AML-193 (cell line): ENCODE measurements at places on chromosomes 3 and 15.

GRCh38 chr3:123685780-123686179 lies 100.9 kb upstream of the HACD2 start:
- DNase-seq = no peak

DNA sequence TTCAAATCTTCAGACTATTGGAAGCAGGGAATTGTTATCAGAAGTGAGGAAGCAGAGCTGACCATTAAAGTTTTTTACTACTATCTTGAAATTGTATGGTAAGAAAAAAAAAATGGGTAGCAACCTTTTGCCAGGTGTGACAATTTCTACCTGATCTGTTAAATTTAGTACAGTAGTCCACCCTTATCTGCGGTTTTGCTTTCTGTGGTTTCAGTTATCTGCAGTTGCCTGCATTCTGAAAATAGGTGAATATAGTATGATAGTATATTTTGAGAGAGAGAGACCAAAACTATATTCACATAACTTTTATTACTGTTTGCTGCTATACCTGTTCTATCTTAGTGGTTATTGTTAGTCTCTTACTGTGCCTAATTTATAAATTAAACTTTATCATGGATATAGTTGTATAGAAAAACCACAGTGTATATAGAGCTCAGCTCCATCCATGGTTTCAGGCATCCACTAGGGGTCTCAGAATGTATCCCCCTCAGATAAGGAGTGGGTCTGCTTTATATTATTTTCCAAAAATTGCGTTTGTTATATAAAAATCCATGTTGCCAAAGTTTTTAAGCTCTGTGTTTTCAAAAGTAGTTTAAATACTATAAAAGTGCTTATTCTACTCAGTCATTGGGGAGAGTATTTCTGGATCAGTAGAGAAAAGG lies 69.9 kb downstream of the PTPRG start:
- DNase-seq = no peak

DNA sequence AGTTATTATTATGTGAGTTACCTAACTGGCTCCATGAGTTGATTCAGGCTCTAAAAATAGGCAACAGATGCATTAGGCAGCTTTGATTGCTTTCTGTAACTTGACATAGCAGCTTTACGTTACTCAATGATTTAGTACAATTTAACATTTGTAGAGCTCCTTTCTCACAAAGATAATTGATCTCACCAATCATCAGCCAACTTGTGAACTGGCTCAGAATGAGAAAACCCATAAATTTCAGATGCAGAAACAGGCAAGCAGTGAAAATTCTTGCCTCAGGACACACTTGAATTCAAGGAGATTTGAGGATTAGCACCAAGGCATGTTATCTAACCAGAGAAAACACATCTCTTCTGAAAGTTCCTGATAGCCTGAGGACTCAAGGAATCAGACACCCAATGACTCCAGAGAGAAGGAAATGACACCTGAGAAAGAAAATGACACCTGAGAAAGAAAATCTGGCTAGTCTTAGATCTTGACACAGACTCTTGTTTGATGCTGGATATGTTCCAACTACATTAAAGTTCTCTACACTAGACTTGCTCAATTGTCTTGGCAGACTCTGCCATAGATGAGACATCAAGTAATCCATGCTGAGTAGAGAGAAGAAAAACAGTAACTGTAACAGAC lies 315.1 kb upstream of the CBLB start:
- no peak for DNase-seq

DNA sequence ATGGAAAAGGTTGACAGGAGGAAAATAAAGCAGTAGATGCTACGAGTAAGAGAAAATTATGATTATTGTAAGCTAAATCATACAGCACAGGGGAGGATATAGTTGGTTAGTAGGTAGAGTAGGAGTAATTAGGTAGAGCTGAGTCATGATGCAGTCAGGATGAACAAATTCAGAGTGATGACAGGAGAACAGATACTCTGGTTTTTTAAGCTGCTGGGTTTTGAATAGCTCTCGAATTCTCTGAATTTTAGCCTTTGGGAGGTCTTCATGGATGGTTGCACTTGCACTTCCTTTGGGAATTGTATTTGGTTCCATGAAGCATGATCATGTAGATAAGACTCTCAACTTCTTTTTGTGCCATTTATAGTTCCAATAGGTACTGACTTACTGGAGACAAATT lies 96.2 kb downstream of the ECT2 start:
- DNase-seq = no peak

DNA sequence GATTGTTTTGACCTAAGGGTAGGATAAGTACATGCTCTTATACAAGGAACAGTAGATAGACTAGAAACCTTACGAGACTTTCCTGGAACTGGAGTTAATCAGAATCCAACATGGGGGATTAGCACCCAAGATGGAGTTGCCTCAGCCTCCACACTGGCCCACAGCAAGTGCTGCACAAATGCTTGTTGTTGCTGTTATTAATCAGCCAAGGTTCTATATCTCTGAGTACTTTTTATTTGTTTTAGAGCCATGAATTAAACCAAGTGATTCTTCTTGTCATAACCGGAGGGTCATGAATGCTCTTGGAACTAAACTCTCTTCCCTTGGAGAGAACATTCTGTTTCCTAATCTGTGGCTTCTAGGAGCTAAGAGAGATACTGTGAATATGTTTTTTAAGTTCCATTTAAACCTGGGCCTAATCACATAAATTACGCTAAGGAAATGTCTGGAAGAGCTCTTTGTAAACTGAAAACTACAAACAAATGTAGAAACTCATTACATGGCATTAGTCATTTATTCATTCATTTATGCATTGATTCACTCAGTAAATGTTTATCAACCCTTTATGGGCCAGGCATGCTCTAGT lies 5.7 kb upstream of the IL16 start:
- DNase-seq = no peak

DNA sequence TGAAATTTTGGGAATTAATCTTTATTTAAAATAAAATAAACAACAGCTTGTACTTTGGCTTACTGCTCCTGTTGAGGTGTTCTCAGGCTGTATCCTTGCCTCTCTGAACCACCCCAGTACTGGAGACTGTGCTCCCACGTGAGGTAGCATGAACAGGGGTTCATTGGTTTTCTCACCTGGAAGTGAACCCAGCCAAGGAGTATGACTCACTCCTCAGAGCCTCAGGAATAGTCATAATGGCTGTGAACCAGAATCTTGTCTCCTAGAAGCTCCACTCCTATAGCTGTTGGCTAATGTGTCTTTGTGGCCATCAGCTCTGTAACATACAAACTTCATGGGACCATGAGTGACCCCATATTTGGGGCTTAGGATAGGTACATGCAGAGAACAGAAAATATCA lies 122.5 kb upstream of the ST8SIA2 start:
- DNase-seq = no peak

GRCh38 chr3:117509858-117510257 lies 800.3 kb downstream of the TUSC7 start:
- DNase-seq = no peak

DNA sequence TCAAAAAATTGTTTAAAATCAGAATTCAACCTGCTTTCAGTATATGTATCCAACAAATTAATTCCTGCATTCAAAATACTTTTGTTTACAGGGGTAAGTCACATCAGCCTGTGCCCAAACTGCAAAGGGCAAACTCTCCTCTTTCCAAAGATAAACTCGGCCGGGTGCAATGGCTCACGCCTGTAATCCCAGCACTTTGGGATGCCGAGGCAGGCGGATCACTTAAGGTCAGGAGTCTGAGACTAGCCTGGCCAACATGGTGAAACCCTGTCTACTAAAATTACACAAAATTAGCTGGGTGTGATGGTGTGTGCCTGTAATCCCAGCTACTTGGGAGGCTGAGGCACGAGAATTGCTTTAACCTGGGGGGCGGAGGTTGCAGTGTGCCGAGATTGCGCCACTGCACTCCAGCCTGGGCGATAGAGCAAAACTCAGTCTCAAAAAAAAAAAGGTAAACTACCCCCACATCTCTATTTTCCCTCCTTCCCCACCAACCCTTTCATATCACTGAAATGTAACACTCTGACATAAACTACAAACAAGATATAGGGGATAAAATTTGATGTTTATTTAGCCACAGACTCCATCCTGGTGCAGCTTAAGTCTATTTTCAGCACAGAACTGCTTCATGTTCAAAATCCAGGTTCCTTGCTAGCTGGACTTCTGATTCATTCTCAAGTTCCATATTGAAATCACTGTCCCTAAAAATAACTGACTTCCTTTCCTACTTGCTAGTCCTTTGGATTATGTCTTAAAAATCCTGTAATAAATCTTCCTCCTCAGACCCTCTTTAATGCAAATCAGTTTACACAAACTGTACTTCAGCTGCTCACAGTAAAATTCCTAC lies 15.4 kb downstream of the UBP1 start:
- DNase-seq = no peak

DNA sequence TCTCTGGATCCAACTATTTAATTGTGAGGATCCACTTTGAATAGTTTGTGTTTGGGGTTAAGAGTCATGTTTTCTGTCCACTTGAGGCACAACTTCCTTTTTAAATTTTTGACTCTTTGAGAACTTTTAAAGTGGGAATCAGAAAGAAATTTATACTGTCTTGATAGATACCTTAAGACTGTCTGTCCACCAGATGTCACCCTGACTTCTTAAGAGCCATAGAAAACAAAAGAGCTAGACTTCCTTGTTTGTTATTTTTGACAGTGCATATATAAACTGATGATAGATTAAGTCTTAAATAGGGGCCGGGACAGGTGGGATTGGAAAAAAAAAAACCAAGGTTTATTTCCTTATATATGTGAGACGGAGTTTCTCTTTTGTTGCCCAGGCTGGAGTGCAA lies 52.1 kb upstream of the WDR72 start:
- DNase-seq = peak; percentile 1

GRCh38 chr15:55695432-55695831 lies 47.5 kb downstream of the PRTG start:
- no peak for DNase-seq

- DNase-seq = no peak
Measured at GRCh38 chr15:78616506-78616905, 4.3 kb downstream of the CHRNA3 start.

- no peak for DNase-seq
Measured at GRCh38 chr3:9217784-9218513, 31.5 kb downstream of the SRGAP3 start.

DNA sequence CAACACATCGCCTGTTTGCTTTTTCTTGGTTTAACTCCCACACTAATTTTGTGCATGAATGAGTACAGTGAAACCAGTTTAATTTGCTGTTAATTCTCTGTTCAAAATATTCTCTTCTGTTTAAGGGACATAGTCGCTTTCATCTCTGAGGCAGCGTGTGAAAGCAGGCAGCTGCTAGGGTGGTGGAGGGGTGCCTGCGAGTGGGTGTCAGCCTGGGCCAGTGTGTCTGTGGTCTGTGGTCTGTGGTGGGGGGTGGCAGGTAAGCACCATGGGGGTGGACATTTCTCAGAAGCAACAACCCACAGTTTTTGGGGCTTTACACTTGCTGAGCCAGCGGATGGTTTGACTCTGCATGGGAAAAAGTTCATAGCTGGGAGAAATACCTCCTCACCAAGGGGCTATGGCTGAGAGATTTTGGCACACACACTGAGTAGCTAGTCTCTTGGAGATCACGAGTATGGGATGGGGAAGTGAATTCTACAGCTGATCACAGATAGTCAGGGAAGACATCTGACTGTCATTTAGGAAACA lies 109.2 kb downstream of the EPHB1 start:
- no peak for DNase-seq

GRCh38 chr15:43483297-43484128 lies 9.4 kb downstream of the TP53BP1 start:
- DNase-seq = peak; percentile 8
